ENCODE measurements at places on chromosomes 7 and 10.
A peak's percentile ranks its signal among the peaks of the same experiment; 100 is the strongest.

- DNase-seq = no peak
These were observed 268.2 kb upstream of the POT1 start for GRCh38 chr7:125197731-125198393.

DNA sequence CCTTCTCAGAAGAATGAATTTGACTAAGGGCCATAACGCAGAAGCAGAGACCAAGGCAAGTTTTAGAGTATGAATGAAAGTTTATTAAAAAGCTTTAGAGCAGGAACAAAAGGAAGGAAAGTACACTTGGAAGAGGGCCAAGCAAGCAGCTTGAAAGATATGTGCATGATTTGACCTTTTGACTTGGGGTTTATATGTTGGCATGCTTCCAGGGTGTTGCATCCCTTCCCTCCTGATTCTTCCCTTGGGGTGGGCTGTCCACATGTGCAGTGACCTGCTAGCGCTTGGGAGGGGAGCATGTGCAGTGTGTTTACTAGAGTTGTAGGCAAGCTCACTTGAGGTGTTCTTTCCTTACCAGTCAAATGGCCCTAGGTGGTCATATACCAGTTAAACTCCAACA is 37.9 kb upstream of the LRRN3 start:
- no peak for DNase-seq

- DNase-seq = peak; percentile 100
These were observed at the start of gene BBIP1 for GRCh38 chr10:110918643-110919348. TSS of gene BBIP1 (minus strand) at chr10:110919180. CDS start at chr10:110918157, 1,023 bp downstream.

GRCh38 chr7:120806669-120807068 is 51.3 kb downstream of the TSPAN12 start:
- DNase-seq = no peak

GRCh38 chr10:128324058-128324827 is 198.0 kb upstream of the MKI67 start:
- DNase-seq = no peak

- no peak for DNase-seq
These were observed 12.8 kb downstream of the ZC3HAV1L start for GRCh38 chr7:139023076-139023475.

GRCh38 chr7:116478834-116479233 is 20.7 kb upstream of the CAV2 start:
- DNase-seq = no peak
